OCI-M1 (cell line): ENCODE measurements at places on chromosomes 4 and X.

- no peak for DNase-seq
Measured at GRCh38 chr4:86840858-86841257, 8.3 kb downstream of the SLC10A6 start.

DNA sequence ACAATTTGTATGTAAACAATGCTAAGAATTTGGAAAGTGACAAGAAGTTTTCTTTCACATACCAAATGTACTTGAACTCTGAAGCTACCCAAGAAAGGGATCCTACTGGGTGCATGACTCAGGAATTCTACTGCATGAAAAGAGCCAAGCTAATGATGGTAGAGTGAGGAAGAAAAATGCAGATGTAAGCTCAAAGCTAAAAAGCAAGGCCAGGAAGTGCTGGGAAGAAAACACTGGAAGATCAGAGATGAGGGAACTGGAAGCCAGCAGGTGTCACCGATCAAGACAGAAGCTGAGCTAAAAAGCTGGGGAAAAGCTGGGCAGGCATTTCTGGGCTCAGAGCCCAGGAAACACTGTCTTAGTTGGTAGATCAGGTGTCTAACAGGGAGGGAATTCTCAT lies 449.1 kb downstream of the NKX6-1 start:
- DNase-seq = no peak

- no peak for DNase-seq
Measured at GRCh38 chrX:117429501-117429900, 687.1 kb downstream of the KLHL13 start.

GRCh38 chr4:95847908-95848460 lies 8.1 kb downstream of the PDHA2 start:
- no peak for DNase-seq

GRCh38 chrX:16491461-16491860 lies 158.5 kb upstream of the S100G start:
- no peak for DNase-seq

- no peak for DNase-seq
Measured at GRCh38 chr4:25756503-25756902, 100.9 kb downstream of the SLC34A2 start.

DNA sequence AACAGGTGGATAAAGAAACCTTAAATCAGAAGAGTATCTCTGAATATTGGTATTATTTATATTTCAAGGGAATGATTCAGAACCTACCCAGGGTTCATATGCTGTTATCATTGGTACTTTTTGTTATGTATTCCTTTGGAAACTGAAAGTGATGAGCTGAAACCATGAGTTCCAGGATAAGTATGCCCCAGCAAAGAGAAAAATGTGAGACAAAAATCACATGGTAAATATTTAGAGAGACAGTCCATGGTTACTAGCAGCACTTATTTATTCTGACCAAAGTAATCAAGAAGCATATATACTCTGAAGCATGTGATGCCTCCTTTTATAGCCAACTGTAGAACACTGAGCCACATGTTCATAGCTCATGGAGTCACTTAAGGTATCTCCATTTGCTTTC lies 277.7 kb downstream of the ARAP2 start:
- no peak for DNase-seq

- no peak for DNase-seq
Measured at GRCh38 chr4:94626942-94627341, 130.8 kb upstream of the BMPR1B start.

- no peak for DNase-seq
Measured at GRCh38 chr4:156633847-156634246, 337.8 kb downstream of the PDGFC start.

DNA sequence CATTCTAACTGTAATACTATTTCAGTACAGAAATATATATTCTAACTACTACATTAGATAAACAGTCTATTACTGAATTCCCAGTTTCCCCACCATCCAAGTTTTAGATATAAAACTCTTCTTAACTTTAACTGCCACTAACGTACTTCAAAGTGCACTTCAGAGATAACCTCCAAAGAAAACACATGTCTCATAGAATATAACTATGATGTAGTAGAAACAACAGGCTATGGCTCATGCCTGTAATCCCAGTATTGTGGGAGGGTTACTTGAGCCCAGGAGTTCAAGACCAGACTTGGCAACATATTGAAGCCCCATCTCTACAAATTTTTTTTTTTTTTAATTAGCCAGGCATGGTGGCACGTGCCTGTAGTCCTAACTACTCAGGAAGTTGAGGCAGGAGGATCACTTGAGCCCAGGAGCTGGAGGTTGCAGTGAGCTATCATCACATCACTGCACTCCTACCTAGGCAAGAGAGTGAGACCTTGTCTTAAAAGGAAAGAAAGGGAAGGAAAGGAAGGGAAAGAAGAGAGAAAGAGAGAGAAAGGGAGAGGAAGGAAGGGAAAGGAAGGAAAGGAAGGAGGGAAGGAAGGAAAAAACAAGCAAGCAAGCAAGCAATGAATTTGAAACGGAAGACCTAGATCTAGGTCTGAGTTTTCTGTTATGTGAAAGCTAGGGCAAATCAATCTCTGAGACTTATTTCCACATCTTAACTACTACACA lies 4.8 kb downstream of the HAUS3 start:
- no peak for DNase-seq

GRCh38 chrX:39896951-39897740 lies 200.6 kb downstream of the BCOR start:
- no peak for DNase-seq

DNA sequence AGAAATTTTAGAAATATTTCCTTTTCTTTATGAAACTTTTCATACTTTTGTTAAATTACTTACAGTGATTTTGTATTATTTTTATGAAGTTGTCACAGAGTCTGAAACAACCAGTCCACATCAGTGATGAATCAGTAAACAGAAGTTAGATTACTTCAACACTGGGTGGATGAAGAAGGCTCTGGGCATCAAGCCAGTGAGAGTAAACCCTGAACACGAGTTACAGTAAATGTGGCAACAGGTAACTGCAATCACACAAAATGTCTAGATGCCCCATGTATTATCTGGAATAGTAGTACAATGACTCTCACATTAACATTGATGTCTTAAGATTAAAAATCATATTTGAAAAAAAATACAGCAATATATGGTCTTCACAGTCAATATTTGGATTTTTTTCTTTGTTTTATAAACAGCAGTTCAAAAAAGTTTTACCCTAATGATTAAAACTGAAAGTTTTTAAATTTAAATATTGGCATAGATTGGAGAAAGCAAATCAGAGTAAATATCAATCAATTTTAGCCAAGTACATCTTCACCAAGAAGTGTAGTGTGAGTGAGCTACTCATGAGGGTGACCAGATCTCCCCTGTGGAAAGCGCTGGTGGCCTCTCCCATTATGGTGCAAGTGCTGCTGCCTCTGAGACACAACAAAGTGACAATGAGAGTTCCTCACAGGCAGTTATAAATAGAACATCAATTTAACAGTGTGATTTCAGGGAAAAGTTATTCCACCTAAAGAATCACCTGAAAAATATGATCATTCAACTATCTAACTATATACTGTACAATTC lies 63.2 kb upstream of the UGT2B7 start:
- DNase-seq = no peak

GRCh38 chr4:6188687-6189305 lies 11.6 kb downstream of the JAKMIP1 start:
- no peak for DNase-seq
